ENCODE measurements at places on chromosomes 12 and 14.
A peak's percentile ranks its signal among the peaks of the same experiment; 100 is the strongest.

GRCh38 chr12:71865166-71865713, 25.7 kb downstream of the TBC1D15 start:
- DNase-seq = no peak

- no peak for DNase-seq
Observed at GRCh38 chr12:25755971-25756260, 202.6 kb upstream of the RASSF8 start.

DNA sequence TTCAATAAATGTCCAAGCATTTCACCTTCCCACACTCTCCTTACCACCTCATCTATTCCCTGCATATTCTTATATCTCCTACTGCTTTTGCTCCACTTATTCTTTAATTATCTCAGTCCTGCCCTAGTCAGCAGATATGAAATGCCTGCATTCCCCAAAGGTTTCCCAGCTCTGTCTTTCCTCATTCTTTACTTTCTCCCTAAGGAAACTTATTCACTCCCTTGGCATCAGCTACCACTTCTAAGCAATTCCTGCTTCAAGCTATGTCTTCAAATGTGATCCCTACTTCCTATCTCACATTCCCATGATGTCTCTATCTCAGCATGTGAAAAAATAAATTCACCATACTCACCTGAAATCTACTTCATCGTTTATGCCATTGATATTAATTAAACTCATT, 111.8 kb downstream of the CAPZA3 start:
- DNase-seq = no peak

GRCh38 chr12:79644274-79645234, 46.2 kb downstream of the PAWR start:
- DNase-seq = no peak

- DNase-seq = no peak
Observed at GRCh38 chr12:2624543-2625288, 170.1 kb upstream of the FKBP4 start.

DNA sequence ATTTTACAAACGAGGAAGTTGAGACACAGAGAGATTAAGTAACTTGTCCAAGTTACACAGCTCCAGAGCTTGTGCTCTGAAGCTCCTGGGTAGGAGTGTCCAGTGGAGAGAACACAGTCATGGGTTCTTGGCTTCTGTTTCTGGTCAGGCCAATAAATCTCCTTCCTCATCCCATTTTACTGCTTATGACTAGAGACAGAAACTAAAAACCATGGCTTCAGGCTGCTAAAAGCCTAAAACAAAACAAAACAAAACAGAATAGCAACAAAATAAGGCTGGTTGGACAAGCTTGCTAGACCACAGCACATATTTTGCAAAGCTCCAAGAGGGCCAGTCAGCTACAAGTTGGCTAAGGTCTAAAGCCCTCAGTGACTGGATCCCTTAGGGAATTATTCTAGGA, 49.8 kb downstream of the PTGER2 start:
- no peak for DNase-seq

GRCh38 chr12:66024949-66025348, 105.6 kb downstream of the LLPH start:
- DNase-seq = no peak

DNA sequence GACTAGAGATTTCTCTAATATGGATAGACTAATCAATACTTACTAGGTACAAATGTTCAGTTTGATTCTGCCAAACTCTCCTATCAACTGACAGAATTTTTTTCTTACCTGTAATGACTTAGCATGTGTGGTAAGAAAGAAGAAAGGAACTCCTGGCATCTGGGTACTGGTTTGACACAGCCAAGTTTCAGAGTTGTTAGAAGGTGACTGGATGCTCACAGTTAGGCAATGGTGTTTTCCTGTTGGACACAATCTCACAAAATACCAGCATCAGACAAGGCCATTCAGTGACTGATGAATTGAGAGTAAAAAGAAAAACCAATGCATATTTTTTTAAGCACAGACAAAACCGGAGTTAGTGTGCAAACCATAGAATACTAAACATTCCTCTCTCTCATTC, 4.2 kb downstream of the MUCL1 start:
- DNase-seq = no peak

DNA sequence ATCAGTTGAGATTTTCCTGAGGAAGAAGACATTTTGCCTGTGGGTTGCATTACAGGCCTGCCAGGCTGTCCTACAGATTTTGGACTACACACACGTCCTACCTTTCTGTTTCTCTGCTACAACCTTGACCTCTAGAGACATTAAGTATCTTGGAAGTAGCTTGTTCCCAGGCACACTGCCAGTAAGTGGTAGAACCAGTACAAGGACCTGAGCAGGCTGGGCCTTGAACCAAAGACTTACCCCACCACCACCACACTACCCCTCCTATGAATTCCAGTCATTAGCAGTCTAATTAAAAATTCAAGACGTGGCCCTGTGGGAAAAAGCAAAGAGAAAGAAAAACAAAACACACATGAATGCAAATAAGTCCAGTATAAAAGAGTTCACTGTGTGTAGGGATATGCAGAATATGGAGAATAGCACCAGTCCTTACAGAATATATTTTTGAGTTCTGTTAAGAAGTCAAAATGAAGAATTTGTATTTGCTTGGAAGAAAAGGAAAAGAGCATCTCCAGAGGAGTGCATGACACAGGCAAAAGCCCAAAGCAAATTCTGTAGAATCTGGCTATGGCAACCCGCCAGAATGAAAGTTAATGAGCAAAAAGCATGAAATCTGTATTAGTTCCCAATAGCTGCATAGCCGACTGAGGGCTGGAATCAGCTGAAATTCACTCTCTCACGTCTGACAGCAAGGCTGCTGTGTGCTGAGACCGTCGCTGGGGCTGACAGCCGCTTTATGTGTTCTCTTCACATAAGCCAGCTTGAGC, 74.3 kb upstream of the ST8SIA1 start:
- no peak for DNase-seq

GRCh38 chr12:12776261-12776660, 9.2 kb upstream of the APOLD1 start:
- no peak for DNase-seq

- no peak for DNase-seq
Observed at GRCh38 chr12:73863546-73863945, 674.1 kb upstream of the ATXN7L3B start.

- DNase-seq = no peak
Observed at GRCh38 chr12:99911081-99911480, 73.7 kb downstream of the ANKS1B start.

- no peak for DNase-seq
Observed at GRCh38 chr14:75242546-75243273, 35.9 kb upstream of the FOS start.

- DNase-seq = no peak
Observed at GRCh38 chr14:72558721-72559120, 335.2 kb downstream of the DPF3 start.

DNA sequence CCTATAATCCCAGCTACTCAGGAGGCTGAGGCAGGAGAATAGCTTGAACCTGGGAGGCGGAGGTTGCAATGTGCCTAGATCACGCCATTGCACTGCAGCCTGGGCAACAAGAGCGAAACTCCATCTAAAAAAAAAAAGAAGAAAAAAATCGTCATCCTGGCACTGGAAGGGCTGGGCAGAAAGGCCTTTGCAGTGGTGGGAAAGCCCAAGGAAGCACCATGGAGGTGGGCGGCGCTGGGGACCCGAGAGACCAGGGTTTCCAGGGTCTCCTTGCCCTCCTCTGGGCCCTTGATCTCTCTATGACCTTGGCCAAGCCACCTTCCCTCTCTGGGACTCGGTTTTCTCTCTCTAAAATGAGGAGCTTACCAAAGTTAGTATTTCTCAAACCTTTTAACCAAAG, 65.4 kb downstream of the LGMN start:
- no peak for DNase-seq

DNA sequence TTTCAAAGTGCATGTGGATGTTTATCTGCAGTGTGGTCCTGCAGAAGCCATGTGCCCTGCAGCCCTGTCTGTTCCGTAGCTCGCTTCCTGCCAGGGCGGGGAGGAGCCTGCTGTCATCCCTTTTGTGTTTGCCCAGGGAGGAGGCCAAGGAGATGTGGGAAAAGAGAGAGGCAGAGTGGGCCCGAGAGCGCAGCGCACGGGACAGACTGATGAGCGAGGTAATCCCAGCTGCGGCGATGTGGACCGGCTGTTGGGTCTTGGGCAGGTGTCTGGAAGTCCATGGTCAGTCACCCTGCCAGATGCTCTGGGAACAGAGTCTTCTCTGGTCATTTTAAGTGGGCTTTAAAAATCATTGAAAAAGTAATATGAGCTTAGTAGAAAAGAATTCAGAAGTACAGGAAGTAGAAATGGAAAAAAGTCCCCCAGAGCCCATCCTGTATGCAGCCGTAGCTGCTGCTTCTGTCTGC, 12.8 kb downstream of the TCHP start:
- no peak for DNase-seq

DNA sequence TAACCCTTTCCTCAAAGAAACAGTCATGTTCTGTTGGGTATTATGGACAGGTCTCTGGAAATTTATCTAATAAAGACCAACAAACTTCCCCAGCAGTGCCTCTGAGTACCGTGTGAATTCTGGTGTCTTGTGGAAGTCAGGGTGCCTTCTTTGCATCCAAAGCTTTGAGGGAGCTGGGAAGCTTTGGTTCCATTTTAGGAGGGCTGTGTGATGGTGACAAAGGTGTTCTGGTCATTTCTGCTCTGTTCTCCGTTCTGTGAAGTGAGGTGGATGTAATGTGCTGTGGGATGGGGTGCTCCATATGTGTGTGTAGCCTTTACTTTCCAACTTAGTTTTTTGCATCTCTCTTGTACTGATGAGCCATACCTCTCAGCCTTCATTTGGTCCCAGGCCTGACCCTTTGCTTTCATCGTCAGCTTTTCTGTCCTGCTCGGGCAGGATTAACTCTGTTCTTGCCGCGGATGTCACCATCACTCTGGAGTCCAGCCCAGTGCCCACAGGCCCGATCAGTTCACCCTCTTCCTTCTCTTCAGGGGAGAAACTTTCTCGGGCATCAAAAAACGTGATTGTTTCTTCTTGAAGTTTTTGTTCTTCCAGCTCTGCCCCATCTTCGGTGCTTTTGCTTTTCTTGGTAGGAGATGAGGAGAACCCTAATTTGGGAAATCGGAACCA, 13.2 kb downstream of the PLD4 start:
- DNase-seq = no peak

DNA sequence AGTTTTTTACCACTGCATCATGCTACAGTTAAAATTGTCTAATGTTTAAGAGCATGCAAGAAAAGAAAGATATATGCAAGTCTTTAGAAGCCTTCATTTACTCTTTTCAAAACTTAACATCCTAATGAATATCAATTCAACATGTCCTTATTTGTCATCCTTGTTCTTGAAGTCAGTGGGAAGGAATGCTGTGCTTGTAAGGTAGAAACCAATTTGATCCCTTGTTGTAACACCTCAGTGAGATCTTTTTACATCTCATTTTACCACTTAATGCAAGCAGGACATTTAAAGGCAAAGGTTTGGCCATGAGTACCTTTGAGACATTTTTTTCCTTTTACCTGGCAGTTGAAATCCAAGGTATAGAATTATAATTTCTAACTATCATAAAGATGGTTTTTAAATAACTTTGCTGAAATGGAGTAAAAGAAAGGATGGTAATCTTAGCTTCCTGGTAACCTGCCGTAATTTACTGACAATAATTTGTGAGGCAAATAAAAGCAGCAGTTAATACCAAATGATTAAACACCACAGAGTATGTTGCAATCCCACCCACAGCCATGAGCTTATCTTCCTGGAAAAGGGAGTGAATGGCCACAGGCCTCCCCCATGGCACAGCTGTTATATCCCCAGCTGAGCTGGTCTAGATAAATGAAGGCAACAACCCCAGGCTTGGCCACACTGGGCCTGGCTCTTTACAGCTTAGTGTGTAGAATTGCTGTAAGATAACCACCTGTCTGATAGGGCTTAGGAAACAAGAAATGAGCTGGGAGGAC, 33.2 kb upstream of the STRN3 start:
- no peak for DNase-seq

DNA sequence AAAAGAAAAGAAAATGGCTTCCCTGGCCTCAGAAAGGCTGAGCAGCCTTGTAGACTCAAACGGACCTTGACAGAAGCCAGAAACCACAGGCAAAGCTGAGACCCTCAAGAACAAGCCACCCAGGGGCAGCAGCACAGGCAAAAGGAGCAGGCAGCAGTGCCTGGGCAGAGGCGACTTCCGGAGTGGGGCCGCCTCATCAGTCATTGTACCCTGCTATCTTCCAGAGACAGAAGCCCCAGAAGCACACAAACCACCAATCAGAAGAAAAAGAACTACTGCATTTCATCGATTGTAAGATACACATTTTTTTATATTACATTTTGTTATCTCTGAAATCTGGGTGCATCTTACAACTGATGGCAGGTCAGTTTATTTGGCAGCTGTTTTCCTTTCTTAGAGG, 58.2 kb upstream of the ZFP36L1 start:
- no peak for DNase-seq

DNA sequence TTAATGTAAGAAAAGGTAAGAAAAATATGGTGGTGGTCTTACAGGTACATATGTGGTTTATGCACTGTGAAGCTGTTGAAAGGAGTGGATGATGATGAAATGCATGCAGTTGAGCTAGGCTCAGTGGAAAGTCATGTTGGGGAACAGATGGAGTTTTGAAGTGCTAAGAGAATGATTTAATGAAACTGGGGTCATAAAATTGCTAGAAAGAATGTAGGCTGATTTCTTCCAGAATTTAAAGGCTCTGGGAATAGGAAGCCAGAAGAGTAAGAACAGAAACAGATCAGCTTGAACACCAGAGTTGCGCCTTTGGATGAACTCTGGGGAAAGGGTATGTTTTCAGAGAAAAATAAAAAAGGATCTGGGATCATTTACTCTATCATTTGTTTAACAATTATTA, 146.5 kb downstream of the MON2 start:
- no peak for DNase-seq

- DNase-seq = no peak
Observed at GRCh38 chr12:91622037-91622436, 439.4 kb upstream of the DCN start.

DNA sequence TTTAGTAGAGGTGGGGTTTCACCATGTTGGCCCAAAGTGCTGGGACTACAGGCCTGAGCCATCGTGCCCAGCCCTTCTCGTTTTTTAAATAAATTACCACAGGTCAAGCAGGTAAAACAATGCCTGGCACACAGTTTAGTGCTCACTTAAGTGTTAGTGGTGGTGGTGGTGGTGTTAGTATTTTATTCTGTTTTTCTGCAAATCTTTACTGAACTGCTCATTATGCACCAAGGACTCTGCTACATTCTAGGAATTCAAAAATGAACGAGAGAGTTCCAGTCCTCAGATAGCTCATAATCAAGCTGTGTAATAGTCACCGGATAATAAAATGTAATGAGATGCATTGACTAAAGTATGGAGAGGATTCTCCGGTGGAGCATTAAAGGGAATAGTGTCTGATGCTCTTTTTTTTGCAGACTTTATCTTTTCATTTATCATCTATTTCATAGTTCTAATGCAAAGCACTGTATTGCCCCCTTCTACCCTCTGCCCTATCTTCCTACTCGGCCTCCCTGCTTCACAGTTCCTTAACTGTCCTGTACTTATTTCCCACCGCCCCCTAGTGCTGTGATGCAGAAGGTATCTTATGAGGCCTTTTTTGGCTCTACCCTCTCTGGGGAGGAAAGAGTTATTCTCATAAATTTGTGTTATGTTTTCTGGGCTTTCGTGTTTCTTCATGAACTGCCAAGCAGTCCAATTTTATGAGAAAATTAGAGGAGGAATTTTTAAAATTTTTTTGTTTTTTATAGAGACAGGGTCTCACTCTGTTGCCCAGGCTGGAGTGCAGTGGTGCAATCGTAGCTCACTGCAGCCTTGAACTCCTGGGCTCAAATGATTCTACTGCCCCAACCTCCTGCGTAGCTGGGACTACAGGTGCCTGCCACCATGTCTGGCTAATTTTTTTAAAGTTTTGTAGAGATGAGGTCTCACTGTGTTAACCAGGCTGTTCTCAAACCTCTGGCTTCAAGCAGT, 1.0 kb downstream of the ITFG2 start:
- peak; percentile 39 for DNase-seq

- DNase-seq = no peak
Observed at GRCh38 chr14:84969501-84969900, 560.4 kb upstream of the FLRT2 start.
